Nasal cavity respiratory epithelium epithelial cell of viscerocranial mucosa (primary cell): ENCODE measurements at places on chromosomes 16 and 17. TPM values are rescaled to one million over a fixed set of nuclear protein-coding genes. Genes with fewer than 3 reads are reported as not detected.

The MAZ gene
- 151 and 243 TPM in 2 replicates for total RNA-seq

The NAA60 gene
- 6.5 and 17.8 TPM in 2 replicates for total RNA-seq

The SUPT4H1 gene
- 30.9 and 42.0 TPM in 2 replicates for total RNA-seq

The TNK1 gene
- total RNA-seq = 5.8 and 10.6 TPM in 2 replicates

The PERCC1 gene
- total RNA-seq = not detected in 2 replicates

The CCL8 gene
- total RNA-seq = not detected in 2 replicates

The JPT1 gene
- 159 and 172 TPM in 2 replicates for total RNA-seq

The CASKIN1 gene
- 0.34 and 1.6 TPM in 2 replicates for total RNA-seq

The RNF227 gene
- total RNA-seq = 12.6 and 15.2 TPM in 2 replicates

The SPAG5 gene
- total RNA-seq = 1.0 and 2.1 TPM in 2 replicates

The AXIN1 gene
- total RNA-seq = 33.8 and 66.4 TPM in 2 replicates

The MYH1 gene
- not detected in 2 replicates for total RNA-seq

The HOXB9 gene
- under 0.01 TPM in 1 of 2 replicates, not detected in the other for total RNA-seq

The TBC1D3D gene
- under 0.01 and 0.07 TPM in 2 replicates for total RNA-seq

The NPIPB9 gene
- 0.68 and 3.1 TPM in 2 replicates for total RNA-seq

The CD300LB gene
- not detected in 2 replicates for total RNA-seq

The ABCA9 gene
- total RNA-seq = 0.34 and 0.71 TPM in 2 replicates

The GSE1 gene
- total RNA-seq = 17.1 and 29.3 TPM in 2 replicates

The RNF151 gene
- not detected in 2 replicates for total RNA-seq

The ABCC12 gene
- not detected in 2 replicates for total RNA-seq

The CACNG3 gene
- not detected in 2 replicates for total RNA-seq

The SHISA9 gene
- total RNA-seq = under 0.01 TPM in 2 replicates

The CETP gene
- not detected in 2 replicates for total RNA-seq

The NME1 gene
- total RNA-seq = 82.9 and 110 TPM in 2 replicates

The STX4 gene
- total RNA-seq = 12.0 and 24.3 TPM in 2 replicates

The UNC13D gene
- 13.7 and 14.8 TPM in 2 replicates for total RNA-seq

The GAN gene
- 25.3 and 26.3 TPM in 2 replicates for total RNA-seq

The ASB16 gene
- total RNA-seq = not detected in 2 replicates

The ANKRD40CL gene
- total RNA-seq = not detected in 2 replicates

The SDR42E2 gene
- total RNA-seq = not detected in 2 replicates

The ZP2 gene
- total RNA-seq = not detected in 2 replicates

The ADAM11 gene
- under 0.01 TPM in 2 replicates for total RNA-seq

The KRTAP4-3 gene
- total RNA-seq = not detected in 2 replicates

The PRR11 gene
- 0.85 and 1.4 TPM in 2 replicates for total RNA-seq

The CD7 gene
- not detected in 2 replicates for total RNA-seq

The ZNF48 gene
- 9.0 and 13.0 TPM in 2 replicates for total RNA-seq

The KRT20 gene
- not detected in 2 replicates for total RNA-seq

The MYLK3 gene
- under 0.01 and 0.14 TPM in 2 replicates for total RNA-seq

The TP53TG3B gene
- not detected in 2 replicates for total RNA-seq

The KRT31 gene
- total RNA-seq = 0.14 and 0.34 TPM in 2 replicates

The DHODH gene
- total RNA-seq = 6.1 and 15.0 TPM in 2 replicates

The ARHGAP23 gene
- total RNA-seq = 21.2 and 74.5 TPM in 2 replicates

The PYDC1 gene
- total RNA-seq = not detected in 2 replicates

The LDHD gene
- 0.68 and 2.8 TPM in 2 replicates for total RNA-seq

The ZNF18 gene
- 8.5 and 11.3 TPM in 2 replicates for total RNA-seq

The CHRNE gene
- 0.21 TPM in 1 of 2 replicates, not detected in the other for total RNA-seq

The NUPR1 gene
- total RNA-seq = 76.2 and 90.9 TPM in 2 replicates

The PRSS8 gene
- total RNA-seq = 31.1 and 54.2 TPM in 2 replicates

The TBC1D3H gene
- not detected in 2 replicates for total RNA-seq

The CRHR1 gene
- total RNA-seq = not detected in 2 replicates

The NPB gene
- under 0.01 and 0.21 TPM in 2 replicates for total RNA-seq

The CCDC144A gene
- 0.68 and 4.5 TPM in 2 replicates for total RNA-seq

The ATP6V0A1 gene
- 24.9 and 59.1 TPM in 2 replicates for total RNA-seq

The SLC12A3 gene
- total RNA-seq = not detected in 2 replicates

The C16orf90 gene
- not detected in 2 replicates for total RNA-seq

The VASN gene
- total RNA-seq = 4.4 and 11.5 TPM in 2 replicates

The CSH1 gene
- not detected in 2 replicates for total RNA-seq

The HSD11B2 gene
- total RNA-seq = 1.4 and 4.6 TPM in 2 replicates

The AGRP gene
- not detected in 2 replicates for total RNA-seq

The CDH1 gene
- 438 and 526 TPM in 2 replicates for total RNA-seq
